Stimulated activated CD4-positive, alpha-beta T cell treated with anti-CD3 and anti-CD28 coated beads, Interleukin-2, amount 100 ng/mL, for 24 hours (primary cell): ENCODE measurements at places on chromosomes 12 and 14.
A peak's percentile ranks its signal among the peaks of the same experiment; 100 is the strongest.

GRCh38 chr14:102532204-102532658, 22.7 kb upstream of the ANKRD9 start:
- DNase-seq, result no peak

GRCh38 chr12:105443802-105444652, 113.5 kb downstream of the C12orf75 start:
- no peak for DNase-seq

- DNase-seq, result peak; percentile 32
Observed at GRCh38 chr12:22396253-22396652, 61.7 kb upstream of the ST8SIA1 start.

DNA sequence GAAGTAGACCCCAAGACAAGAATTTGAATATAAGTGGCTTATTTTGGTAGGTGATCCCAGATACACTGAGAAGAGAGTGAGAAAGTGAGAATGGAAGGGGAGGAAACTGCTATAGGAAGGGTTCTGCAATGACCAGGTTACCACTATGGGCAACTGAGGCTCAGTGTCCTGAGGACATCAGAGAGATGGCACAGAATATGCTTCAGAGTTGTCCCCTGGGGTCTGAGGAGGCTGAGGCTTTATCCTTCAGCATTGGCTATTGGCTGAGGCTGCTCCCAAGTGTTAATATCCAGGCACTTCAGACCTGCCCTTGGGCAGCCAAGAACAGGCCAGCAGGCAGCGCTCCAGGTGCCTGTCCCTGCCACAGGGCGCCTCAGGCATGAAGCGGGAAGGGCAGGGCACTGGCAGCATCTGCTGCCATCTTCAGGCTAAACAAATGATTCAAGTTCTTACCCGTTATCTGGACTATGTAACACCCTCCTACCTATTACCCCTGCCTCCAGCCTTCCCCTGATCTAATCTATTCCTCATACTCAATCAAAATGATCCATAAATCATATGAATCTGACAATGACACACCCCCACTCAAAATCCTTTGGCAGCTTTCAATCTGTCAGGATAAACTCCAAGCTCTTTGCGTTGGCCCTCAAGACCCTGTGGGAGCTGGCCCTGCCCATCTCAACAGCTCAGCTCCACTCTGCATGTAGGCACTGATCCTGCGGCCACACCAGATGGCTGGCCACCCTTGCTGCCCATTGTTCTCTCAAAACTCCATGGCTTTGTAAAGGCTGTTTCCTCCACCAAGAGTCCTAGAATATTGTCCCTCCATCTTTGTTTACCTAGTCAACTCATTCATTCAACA, 42.4 kb downstream of the CKAP4 start:
- DNase-seq, result no peak

DNA sequence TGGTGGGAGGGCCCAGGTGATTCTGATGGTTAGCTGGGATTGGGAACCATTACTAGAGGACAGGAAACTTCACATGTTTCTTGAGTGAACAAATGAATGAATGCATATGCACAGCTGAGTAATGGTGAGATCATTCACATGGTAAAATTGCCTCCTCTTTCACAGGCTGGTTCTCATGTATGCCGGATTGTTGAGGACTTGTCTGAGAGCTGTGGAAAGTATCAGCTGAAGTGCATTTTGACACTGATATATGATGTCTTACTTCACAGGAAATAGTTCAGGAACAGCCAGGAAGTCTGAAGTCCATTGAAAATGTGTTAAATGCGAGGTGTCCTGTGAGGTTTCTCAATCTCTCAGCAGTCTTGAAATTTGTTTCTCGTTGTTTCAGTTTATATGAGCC, 77.6 kb upstream of the DACT1 start:
- no peak for DNase-seq

- no peak for DNase-seq
Observed at GRCh38 chr14:88256997-88257950, 65.8 kb downstream of the KCNK10 start.

DNA sequence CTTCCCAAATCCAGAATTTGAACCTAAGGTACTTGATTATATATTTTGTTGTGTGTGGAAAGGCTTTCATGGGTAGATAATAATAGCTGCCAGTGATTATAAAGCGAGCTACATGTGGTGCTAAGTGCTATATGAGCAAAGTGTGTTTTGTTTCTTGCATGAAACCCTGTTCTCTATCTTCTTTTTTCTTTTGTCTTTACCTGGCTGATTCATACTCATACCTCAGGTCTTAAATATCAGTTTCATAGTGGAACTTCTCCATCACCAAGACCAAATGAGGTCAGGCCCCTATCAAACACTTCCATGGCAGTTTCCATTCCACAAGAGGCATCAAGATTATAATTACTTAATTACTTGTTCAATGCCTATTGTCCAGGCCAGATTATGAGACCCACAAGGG, 6.9 kb downstream of the MAP3K9 start:
- DNase-seq, result no peak

GRCh38 chr12:68294251-68294650, 37.9 kb downstream of the MDM1 start:
- DNase-seq, result no peak

DNA sequence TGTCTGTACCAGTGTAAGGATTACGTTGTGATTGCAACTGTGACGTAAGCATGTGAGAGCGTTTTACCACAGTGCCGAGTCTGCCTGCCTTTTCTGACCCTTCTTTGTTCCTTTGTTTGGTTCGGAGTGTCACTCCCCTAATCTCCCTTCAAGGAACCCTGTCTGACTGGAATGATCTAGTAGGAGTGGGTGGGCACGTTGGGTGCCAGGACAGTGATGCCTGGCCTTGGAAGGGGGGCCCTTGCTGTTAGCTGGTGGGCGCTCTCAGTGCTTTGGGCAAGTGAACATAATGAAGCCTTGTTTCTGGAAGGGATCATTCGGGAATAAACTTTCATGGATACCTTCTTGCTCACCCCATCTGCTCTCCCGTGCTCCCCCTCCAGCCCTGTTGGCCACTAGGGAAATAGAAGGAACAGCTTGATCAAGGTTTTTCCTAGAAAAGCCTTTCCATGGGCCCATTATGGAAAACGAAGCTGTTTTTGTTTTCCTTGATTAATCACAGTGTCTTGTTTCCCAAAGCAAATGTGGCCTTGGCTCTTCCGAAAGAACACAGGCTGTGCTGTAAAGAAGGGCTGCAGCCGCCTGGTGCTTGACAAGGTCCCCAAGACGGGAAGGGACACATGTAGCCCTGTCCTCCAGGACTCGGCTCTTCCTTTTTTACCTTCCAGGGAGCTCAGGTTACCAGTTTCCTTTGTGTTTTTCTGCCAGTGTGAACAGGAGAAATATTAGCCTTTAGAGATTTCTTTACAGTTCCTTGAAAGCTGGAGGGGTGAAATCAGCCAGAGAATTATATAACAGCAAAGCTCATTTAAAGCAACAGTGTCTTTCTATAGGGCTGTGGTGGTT, 215.5 kb downstream of the CRADD start:
- DNase-seq, result no peak

DNA sequence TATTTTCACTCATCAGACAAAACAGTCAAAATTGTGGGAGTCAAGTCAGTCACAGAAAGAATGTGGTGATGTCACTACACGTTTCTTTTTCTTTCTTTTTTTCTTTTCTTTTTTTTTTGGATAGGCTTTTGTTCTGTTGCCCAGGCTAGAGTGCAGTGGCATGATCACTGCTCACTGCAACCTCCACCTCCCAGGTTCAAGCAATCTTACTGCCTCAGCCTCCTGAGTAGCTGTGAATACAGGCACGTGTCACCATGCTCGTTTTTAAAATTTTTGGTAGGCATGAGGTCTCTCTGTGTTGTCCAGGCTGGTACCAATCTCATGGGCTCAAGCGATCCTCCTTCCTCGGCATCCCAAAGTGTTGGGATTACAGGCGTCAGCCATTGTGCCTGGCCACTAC, 2.3 kb downstream of the CLECL1 start:
- DNase-seq, result no peak

DNA sequence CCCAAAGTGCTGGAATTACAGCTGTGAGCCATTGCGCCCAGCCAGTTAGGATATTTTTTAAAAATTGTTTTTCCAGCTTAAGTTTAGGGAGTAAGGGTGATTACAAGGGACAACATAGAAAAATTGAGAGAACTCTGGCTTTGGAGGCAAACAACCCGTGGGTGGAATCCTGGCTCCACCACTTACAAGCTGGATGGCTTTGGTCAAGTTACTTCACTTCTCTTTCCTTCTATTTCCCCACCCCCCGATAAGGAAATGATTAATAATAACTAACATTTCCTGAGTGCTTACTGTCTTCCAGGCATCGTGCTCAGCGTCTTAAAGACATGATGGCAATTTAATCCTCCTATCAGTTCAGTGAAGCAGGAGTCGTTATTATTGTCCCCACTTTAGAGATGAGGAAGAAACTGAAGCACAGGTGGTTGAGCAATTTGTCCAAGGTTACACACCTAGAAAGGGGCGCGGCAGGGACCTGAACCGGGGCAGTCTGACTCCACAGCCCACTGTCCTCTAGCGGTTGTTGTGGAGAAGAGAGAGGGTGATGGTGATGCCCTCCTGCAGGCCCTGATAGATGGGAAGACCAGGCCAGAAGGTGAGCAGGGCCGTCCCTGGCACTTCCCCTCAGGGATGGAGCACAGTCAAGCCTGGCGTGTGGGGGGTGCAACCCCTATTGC, 16.7 kb upstream of the FAIM2 start:
- no peak for DNase-seq

GRCh38 chr14:105867961-105868599, 341.7 kb downstream of the TMEM121 start:
- no peak for DNase-seq

DNA sequence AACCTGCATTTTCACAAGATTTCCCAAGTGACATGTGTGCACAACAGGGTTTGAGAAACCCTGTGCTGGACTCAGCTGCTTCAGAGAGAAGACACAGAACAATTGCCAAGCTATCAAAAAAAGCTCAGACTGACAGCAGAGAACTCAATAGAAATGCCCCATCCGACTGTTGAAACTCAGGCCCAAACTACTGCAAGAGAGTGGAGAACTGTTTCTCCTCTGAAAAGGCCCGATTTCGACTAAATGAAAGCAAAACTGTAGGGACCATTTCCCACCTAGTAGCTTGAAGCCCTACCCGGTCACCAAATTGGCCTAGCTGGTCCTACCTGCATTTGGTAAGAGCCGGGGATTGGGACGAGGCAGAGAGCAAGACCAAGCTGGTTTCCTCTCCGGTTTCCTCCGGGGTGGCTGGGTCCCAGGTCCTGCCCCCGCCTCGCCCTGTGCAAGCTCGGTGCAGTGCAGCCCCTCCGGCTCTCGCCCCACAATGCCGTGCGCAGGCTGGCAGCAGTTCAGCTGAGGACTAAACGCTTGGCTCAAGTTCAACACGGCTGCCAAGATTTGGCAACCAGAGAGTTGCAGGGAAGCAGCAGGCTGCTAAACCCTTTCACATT, 1180.6 kb downstream of the VRK1 start:
- peak; percentile 78 for DNase-seq

- DNase-seq, result no peak
Observed at GRCh38 chr14:65015391-65015790, 28.7 kb downstream of the FNTB start.

DNA sequence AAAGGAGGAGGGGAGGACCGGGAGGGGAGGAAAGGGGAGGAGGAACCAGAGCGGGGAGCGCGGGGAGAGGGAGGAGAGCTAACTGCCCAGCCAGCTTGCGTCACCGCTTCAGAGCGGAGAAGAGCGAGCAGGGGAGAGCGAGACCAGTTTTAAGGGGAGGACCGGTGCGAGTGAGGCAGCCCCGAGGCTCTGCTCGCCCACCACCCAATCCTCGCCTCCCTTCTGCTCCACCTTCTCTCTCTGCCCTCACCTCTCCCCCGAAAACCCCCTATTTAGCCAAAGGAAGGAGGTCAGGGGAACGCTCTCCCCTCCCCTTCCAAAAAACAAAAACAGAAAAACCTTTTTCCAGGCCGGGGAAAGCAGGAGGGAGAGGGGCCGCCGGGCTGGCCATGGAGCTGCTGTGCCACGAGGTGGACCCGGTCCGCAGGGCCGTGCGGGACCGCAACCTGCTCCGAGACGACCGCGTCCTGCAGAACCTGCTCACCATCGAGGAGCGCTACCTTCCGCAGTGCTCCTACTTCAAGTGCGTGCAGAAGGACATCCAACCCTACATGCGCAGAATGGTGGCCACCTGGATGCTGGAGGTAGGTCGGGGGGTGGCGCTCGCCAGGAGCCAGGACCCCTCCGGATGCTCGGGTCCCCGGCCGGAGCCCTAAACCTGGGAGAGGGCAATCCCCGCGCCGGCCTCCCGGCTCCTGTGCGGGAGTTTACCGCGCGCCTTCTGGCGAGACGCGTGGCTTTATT, at the start of gene CCND2:
Gene CCND2, plus strand, starts transcription at position 111 of the 744 bp plus-strand sequence. Its CDS starts 279 bp downstream, at position 390.
- peak; percentile 82 for DNase-seq

DNA sequence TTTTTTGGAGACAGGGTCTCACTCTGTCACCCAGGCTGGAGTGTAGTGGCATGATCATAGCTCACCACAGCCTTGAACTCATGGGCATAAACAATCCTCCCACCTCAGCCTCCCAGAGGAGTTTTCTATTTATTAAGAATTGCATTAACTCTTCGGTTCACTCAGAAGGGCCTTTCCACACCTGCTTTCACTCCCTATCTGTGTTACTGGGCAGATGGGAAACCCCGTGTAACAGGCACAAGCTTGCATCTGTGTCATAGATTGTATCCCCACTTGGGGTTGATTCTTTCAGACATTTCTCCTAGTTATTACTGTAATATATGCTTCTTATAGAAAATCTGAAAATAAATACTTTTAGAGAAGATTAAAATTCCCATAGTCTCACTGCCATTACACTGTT, 38.7 kb downstream of the STX2 start:
- no peak for DNase-seq

DNA sequence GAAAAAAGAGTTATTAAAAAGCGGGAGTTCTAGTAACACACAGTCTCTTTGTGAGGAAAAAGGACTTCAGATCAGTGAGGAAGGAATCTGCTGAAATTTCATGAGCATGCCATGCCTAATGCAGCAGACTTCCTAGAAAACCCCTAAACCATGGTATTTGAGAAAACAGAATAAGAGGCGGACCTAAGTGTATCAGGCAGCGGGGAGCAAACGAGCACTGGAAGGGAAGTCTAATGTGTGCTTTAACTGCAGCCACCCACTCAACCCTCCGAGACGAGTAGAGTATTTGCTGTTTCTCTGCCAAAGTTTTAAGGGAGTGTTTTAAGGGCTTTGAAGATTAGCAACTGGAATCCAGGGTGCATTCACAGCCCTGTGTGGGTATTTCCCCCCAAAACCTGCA, 36.5 kb downstream of the ACADS start:
- DNase-seq, result no peak

DNA sequence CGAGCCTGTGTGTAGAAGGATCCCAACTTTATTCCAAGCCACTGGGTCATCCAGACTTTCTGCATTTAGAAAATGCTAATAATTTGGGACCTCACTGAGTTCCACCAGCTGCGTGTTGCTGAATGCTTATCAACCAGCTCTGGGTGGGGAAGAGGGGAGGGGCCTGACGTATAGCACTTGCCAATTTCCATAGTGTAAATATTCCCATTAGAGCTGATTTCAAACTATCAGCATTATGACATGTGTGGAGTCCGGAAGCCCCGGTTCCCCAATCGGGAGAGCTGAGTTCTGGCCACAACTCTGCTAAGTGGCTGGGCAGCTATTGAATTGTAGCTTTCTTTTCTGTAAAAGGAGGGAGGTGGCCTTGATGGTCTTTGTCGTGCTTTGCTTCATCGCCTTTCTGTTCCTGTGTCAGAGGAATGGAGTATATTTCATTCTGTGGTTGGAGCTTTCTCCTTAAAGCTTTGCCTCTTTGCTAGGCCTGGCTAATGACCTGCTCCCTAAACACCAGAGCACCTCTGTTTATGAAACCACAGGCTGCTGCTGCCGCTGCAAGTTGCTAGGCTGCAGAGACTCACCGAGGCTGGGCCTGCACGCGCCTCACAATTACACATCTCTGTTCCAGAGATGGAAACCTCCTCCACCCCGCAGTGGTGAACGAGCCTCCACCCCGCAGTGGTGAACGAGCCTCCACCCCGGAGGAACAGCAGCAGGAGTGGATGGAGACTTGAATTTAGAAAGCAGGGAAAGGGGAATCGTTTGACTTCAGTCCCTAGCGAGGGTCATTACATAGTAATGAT, 7.7 kb upstream of the BCL7A start:
- no peak for DNase-seq
